Karpas-422 (cell line): ENCODE measurements at places on chromosomes 7 and 10. TPM values are rescaled to one million over a fixed set of nuclear protein-coding genes. Genes with fewer than 3 reads are reported as not detected.

GRCh38 chr10:4061441-4061951 is 276.5 kb upstream of the KLF6 start:
- DNase-seq: no peak

DNA sequence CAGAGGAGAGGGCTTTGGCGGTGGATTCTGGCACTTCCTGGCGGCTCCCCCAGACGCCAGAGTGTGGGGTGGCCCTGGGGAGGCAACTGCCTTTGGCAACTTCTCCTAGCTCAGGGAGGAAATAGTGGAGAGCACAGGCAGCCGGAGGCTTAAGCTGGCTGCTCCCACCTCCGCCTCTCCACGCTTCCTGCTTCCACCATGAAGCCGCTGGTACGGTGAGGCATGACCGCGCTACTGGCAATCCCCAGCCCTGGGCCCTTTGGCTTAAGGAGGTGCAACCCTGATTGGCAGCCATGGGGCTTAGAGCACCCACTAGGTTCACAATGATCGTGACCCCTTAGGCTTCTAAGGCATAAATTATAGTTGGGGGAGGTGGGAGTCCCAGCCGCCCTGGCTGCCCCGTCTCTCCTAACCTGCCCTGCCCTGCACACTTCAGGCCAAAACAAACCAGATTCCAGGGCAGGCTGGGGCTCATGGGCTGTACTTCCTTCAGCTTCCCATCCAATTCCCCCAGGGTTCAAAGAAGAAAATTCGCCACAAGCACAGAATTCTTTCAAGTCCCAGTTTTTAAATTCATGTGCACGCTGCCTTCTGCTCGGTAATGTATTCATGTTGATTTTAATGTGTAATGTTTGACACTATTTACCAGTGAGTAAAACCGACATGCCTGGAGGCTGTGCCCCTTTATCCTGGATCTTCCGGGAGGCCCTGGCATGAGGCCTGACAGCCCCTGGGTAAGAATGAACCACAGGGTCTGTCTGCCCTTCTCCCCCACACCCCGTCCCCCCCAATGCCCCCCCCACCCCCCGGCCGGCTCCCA is 90.7 kb upstream of the LRRC4 start:
- DNase-seq: no peak

- no peak for DNase-seq
Measured at GRCh38 chr7:22630069-22630468, 96.9 kb upstream of the IL6 start.

DNA sequence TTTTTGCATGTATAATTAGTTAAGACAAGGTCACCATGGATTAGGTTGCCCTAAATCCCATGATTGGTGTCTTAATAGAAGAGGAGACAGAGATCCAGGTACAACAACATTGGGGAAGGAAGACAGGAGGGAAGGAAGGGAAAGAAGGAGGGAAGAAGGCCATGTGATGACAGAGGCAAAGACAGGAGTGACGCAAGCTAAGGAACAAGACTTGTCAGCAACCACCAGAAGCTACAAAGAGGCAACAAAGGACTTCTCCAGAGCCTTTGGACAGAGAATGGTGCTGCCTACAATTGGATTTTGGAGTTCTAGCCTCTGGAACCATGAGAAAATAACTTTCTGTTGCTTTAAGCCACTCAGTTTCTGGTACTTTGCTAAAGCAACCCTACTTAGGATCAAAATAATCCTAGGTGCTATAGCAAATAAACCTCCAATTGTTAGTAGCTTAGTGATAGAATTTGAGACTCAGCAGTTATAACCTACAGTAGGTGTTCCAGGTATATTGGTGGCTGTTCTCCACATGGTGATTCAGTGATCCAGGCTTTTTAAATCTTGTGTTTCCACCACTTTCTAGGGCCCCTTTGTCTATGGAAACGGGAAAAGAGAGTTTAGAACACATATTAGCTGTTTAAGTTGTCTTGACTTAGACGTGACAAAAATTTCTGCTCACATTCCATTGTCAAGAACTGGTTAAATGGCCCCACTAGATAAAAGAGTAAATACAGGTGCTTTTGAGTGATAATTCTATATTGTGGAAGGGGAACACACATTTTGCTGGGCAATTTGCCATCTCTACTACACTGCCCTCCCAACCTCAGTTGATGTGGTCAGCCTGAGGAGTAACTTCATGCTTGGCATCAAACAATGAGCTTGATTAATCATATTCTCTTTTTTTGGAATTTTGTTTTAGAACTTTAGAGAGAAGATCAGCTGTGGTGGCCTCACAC is 70.5 kb upstream of the SP4 start:
- no peak for DNase-seq

The PIP gene
- not detected in 2 replicates for total RNA-seq

The C10orf143 gene
- 0.75 and 3.9 TPM in 2 replicates for total RNA-seq

The SMKR1 gene
- 0.22 TPM in 1 of 2 replicates, not detected in the other for total RNA-seq
